Activated CD8-positive, alpha-beta memory T cell treated with anti-CD3 and anti-CD28 coated beads for 1 hour (primary cell): ENCODE measurements at places on chromosomes 12 and 14.

DNA sequence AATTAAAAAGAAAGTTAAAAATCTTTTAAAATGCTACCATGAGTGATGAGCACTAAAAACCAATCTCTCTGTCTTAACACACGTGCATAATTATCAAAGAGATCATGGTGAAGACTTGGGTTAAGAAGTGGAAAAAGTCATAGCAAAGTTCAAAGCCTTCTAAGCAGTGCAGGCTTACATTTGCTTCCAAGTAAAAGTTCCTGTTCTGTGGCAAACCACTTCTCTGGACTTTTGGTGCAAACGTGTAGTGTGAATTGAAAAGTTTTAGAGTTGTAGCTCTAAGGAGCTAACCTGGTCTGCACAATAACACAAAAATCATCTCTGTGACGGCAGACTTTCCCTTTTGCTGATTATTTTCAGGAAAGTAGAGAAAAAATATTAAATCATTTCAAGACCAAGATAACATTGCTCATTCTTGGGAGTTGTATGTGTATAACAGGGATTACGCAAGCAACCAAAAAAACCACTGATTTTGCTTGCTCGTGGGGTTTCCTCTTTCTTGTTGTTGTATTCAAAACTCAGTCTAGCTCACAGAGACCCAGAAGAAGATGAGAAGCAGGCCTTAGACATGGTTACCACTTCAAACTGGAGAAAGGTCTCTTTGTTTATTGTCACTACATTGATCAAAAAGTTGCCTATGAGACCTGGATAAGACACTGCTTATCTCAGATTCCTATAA, 2.3 kb upstream of the GLIPR1 start:
- no peak for DNase-seq

DNA sequence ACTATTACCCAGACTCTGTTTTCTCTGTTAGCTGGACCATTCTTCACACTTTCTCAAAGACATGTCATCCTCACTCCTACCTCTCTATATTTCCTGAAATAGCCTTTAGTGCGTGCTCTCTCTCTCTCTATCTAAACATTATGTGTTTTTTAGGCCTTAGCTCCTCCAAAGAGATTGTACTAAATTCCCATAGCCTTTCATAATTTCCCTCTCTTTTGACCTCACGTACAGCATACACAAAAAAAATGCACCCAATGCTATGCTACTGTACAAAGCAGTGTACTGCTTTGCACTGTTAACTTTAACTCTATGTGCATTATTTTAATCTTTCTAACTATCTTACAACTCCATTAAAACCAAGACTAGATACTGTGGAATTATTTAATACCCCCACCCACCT, 288.4 kb downstream of the DAD1 start:
- DNase-seq: no peak

- DNase-seq: no peak
These were observed 12.0 kb downstream of the ADGRD1 start for GRCh38 chr12:130965668-130966067.

GRCh38 chr14:27634056-27634970, 1036.5 kb upstream of the NOVA1 start:
- no peak for DNase-seq

DNA sequence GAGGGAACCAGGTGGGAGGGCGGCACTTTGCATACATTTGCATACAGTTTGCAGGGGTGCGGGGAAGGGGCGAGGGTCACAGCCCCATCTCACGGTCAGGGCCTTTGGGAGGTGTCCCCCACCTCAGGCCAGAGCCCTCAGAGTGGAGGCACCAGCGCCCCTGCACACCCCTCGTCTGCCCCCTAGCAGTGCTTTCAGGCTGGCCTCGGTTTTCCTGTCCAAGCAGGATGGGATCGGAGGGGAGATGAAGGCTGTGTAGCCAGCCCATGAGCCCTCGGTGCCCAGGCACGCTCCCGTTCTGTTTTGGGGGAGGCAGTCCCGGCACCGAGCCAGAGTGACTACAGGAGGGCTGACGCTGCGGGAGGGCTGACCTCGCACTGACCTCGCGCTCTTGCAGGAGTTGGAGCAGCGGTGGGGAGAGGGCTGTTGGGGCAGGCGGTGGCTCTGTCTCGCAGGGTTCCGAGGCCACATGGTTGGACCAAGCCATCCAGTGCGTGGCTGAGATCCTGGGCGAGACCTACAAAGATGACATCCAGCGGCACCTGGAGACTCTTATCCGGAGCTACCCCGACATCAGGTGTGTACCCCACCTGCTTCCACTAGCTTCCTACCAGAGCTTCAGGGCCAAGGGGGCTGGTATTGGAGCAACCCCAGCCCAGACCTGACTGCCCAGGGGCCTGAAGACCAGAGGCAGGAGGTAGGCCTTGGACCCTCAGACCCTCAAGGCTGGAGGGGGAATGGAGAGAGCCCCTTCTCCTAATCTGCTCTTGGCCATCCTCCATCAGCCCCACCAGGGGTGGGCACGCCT, 13.6 kb downstream of the EXOC3L4 start:
- no peak for DNase-seq

DNA sequence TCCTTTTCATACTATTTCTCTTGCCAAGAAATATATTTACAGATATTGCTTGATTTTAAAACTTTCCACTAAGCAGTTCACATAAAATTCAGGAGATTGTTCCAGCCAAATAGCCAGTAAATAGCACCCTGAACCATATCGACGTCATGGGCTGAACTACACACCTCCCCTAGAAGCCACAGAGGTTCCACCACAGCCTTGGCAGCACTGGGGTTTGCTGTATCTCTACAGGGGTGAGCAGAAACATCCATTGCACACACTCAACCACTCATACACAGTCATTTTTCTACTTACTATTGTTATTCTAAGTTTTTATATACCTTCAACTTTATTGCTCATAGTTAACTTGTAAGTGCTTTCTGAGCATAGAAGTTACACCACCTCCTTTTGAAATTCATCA, 8.1 kb upstream of the EIF2S3B start:
- peak; percentile 61 for DNase-seq

DNA sequence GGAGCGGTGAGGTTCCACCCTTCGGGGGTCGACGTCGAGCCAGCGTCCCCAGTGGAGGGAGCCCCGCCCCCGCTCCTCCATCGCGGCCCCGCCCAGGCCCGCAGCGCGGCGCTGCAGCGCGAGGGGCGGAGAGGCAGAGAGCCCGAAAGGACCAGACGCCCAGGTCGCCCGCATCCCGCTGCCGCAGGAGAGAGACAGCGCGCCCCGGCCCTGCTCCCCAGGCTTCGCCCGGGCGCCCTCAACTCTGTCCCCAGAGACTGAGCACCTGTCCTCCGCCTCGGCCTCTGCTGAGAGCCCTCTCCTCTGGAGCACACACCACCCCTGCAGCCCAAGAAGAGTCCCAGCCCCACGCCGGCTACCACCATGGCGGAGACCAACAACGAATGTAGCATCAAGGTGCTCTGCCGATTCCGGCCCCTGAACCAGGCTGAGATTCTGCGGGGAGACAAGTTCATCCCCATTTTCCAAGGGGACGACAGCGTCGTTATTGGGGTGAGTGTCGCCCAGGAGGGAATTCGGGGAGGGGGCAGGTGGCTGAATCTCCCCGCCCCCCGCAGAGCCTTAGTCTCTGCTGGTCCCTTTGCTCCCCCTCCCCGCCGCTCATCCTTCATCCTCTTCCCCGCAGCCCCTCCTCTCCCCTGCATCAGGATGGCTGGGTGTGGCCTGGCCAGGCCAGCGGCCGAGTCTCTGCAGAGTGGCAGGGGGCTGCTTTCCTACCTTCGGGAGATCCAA, at the start of gene KIF5A:
TSS of gene KIF5A (plus strand) at position 136 of the 732 bp plus-strand sequence. CDS start at position 364, 228 bp downstream.
- DNase-seq: no peak

- DNase-seq: peak; percentile 44
These were observed 108.8 kb upstream of the ATF7IP start for GRCh38 chr12:14256555-14257169.

GRCh38 chr12:47547077-47547476, 158.8 kb downstream of the RPAP3 start:
- DNase-seq: no peak

DNA sequence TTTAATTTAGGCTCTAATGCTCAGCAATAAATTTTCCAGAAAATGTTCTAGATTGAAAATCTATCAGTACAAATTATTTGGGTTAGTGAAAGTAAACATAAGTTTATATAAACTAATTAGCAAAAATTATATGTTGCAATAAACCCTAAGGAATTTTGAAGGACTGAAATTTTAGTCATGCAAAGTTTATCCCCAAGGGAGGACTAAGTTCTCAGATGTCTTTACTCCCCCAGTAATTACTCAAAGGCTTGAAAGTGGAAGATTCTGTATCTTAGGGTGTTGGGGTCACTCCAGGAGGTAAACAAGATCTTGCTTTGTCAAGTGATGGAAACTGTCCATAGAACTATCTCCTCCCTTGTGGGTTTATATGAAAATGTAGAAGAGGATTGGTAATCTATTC, 183.7 kb downstream of the AKAP6 start:
- DNase-seq: no peak

- no peak for DNase-seq
These were observed 14.4 kb upstream of the VRTN start for GRCh38 chr14:74333909-74334308.

GRCh38 chr12:116558280-116559161, 660 bp upstream of the MAP1LC3B2 start:
- no peak for DNase-seq

DNA sequence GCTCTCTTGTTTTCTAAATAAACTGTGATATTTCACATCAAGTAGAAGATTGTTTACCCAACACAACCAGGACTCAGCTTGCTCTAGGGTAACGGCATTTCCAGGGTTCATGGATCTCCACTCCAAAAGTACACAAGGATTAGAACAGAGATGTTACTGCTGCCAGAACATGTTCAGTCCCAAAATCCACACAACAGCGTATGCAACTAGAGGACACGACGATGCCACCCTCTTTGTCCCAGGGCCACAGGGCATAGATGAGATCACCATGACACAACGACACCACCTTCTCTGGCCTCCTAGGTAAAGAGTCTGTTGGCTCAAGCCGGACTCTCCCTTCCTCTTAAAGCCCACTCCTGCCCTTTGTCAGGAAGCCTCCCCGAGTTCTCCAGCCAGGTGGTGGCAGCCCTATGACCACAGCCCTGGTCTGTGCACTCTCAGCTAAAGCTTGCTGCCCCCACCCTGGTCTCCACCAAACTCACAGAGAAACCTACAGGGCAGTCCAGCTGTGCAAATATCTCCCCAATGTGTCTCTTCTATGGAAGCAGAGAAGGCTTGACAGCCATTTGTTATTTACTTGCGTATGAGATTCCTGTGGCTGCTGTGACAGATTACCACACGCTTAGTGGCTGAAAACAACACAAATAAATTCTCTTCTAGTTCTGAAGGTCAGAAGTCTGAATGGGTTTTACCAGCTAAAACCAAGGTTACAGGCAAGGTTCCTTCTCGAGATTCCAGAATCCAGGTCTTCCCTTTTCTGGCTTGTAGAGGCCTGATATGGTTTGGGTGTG, 10.3 kb downstream of the CLMN start:
- DNase-seq: no peak

DNA sequence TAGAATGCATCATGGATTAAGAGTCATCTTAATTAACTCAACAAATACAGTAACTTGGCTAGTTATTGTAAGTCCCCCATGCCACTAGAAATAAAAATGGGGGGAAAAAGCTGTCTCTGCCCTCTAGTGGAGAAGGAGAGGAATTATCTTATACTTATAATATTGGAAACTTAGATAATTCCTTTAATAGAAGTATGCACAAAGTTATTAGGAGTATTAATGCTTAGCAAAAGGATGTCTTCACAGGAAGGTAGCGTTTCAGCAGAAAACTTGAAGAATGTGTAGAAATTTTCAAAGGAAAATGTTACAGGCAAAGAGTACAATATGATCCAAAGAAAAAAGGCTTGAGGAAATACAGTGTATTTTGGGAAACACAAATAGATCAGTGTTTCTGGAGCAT, 19.8 kb downstream of the OR5AU1 start:
- no peak for DNase-seq

DNA sequence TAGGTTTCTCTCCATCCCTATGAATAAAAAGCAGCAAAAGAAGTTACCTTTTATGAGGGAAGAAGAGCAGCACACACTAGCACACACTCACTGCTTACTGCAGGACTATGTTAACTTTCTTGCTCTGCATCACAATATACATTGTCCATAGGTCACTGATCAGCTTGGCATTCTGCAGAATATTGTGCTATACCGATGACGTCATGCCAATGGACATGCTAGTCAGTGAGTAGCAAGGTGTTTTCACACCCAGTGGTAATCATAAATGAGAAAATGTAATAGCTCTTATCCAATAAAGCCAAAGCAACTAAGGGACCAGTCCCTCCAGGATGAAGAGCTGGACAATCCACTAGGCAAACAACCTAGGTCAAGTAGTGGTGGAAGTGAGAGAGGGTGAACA, 16.7 kb upstream of the ZDHHC17 start:
- no peak for DNase-seq

DNA sequence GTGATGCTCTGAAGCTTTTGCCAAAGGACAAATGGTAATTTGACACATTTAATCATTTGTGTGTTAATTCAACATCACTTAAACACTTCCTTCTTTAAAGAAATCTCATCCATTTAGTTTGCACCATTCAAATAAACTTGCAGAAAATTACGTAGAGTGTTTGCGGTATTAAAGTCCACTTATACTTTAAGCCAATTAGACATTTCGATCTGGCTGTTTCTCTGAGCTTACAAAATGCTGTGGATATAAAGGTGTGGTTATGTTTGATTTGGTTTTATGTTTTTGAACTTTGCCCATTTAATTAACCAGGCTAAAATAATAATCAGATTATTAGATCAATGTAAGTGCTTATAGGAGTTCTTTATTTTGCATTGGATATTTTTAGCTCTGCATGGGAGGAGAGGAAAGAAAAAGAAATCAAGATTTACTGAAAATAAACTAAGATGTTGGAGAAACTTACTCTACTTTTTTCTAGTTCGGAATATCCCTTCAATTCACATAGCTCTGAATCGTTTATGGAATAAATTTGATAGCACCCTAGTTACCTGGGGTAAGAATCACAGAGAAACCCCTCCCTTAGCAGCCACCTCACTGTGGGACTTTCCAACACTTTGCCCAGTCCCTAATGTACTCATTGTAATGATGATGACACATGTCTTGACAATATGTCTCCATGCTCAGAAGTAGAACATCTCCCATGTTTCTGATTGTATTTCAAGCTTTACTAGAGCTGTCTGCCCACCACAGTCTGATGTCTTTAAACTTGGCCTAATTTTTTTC, 268.0 kb downstream of the BTG1 start:
- DNase-seq: no peak

- DNase-seq: no peak
These were observed 30.2 kb upstream of the NAV3 start for GRCh38 chr12:77800501-77800900.

DNA sequence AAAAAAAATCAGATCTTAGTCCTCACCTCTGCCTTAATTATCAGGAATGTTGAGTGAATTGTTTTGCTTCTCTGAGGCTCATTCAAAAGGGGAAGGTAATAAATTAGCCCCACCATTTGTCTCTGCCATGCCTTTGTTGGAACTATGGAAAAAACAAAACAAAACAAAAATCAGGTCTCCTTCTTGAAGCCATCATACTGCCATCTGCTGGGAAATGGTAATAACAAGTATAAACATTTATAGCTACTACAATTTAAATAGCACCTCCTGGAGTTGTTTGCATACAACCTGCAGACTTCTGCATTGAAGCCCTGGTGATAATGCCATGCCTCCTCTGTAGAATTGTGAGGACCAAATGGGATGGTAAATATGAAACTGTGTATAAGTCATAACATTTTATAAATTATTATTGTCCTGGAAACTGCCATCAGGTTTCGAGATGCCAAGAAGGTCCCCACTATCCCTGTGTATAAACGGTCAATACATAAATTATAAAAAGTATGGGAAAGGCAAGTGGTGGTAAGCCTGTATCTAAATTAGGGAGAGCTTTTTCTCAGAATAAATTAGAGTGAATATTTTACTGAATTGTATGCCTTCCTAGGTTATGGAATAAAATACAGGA, 87.2 kb upstream of the FGD4 start:
- no peak for DNase-seq

GRCh38 chr14:101737414-101738339, 23.8 kb upstream of the PPP2R5C start:
- DNase-seq: no peak
